ENCODE measurements at places on chromosomes 1 and 21. TPM values are rescaled to one million over a fixed set of nuclear protein-coding genes. Genes with fewer than 3 reads are reported as not detected.

DNA sequence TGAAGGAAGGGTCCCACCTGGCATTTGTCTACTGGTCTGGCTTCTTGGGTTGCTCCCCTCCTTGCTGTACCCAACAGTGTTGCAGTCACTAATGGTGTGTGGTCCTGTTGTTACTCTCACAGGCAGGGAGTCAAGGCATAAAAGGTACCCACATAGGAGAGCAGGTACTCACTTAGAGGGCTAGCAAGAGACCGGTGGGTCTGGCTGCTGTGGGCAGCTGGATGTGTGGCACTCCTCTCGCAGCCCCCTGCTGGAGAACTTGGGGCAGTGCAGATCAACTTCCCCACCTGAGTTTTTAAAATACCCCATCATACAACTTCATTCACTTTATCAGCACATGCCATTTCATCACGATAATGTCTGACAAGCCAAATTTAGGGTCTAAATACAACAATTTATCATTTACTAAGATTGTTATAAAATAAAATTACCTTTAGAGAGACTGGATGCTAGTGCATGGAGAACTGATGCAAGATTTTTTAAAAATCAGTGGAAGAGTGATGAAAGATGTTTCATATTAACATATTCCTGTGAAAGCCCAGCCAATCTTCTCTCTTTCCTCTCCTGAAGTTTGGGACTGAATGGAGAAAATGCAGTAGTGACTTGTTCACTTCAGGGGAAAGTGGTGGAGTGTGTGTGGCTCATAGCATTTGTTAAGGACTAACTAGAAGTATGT is 42.8 kb downstream of the ACP6 start:
- peaks cover 30% of the 10 kb centered on the region for H3K4me1 ChIP-seq
- peak; percentile 37 for DNase-seq
- no peaks in the 10 kb centered on the region for H3K27me3 ChIP-seq
- H3K27ac ChIP-seq: no peak overlapping the region
- no peak overlapping the region for H3K4me3 ChIP-seq

GRCh38 chr1:216390956-216391355 is 32.3 kb downstream of the USH2A start:
- no peak overlapping the region for H3K4me3 ChIP-seq
- no peaks in the 10 kb centered on the region for H3K36me3 ChIP-seq
- H3K27me3 ChIP-seq: no peaks in the 10 kb centered on the region
- H3K27ac ChIP-seq: no peak overlapping the region

DNA sequence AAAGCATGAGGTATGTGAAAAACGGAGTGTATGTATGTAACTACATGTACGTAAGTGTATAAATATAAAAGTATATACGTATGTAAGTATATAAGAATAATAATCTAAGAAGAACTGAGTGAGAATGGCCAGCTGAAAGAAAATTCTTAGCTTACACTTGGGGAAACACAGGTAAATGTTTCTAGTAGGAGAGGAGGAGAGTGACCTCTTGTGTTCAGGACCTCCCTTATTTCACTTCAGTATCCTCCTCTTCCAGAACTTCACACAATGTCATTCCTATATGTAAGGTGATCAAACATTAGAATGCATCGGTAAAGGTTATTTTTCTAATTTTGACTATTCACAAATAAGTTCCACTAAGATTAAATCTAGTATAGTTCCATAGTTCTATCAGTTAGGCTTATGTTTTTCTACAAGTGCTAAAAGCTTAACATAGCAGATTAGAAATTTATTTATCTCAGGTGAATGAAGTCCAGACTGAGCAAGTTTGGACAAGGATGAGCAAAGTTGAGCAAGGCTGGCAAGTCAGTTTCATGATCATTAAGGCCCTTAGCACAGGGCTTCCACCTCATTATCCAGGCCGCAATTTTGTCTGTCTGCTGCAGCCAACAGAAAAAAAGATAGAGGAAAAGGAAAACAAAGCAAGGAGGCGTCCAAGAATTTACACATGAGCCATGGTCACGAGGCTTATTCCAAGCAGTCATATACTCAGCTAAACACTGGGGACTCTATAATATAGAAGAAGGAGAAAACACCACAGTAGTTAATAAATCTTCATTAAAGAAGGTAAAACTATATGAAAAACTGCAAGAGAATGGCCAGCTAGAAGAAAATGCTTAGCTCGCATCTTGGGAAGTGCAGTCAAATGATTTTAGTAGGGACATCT is 7.1 kb upstream of the MROH9 start:
- H3K27ac ChIP-seq: no peak overlapping the region
- H3K27me3 ChIP-seq: no peaks in the 10 kb centered on the region
- no peak for DNase-seq
- H3K4me1 ChIP-seq: no peaks in the 10 kb centered on the region
- H3K4me3 ChIP-seq: no peak overlapping the region
- no peaks in the 10 kb centered on the region for H3K36me3 ChIP-seq

- peaks cover 31% of the 10 kb centered on the region for H3K27me3 ChIP-seq
- H3K4me3 ChIP-seq: no peak overlapping the region
- H3K4me1 ChIP-seq: peaks cover 5% of the 10 kb centered on the region
- H3K36me3 ChIP-seq: no peaks in the 10 kb centered on the region
- H3K27ac ChIP-seq: no peak overlapping the region
Measured at GRCh38 chr1:224535641-224536040, 80.5 kb upstream of the CNIH3 start.

DNA sequence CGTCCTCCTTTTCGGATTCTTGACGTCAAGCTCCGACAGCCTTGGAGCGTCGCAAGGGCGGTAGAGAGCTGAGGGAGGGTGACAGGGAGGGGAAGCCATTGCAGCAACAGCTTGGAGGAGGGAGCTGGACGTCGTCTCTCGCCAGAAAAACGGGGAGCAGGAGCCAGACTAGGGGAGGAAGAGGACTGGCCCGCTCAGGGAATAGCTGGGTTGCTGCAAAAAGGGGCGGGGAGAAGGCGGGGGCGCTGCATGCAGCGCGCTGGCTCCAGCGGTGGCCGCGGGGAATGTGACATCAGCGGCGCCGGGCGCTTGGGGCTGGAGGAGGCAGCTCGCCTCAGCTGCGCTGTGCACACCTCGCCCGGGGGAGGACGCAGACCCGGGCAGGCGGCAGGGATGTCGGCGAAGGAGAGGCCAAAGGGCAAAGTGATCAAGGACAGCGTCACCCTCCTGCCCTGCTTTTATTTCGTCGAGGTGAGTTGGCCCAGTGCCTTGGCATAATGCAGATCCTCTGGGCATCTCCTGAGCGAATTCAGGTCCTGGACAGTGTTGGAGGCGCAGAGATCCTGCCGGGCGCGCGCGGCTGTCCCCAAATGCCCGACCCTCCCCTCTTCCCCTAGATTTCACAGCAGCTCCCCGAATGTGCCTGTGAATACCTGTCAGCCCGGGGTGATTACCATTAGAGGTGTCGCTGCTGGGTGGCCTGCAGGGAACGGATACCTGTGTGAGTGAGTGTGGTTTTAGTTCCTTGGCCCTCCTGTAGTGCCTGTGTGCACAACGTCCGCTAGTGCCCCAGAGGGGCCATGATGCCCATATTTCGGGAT is at the start of gene PLPPR4:
PLPPR4 (plus strand) TSS at position 292 of the 821 bp plus-strand sequence; CDS start at position 394, 102 bp downstream.
- no peaks in the 10 kb centered on the region for H3K36me3 ChIP-seq
- H3K4me1 ChIP-seq: no peaks in the 10 kb centered on the region
- H3K4me3 ChIP-seq: no peak within 1 kb of the TSS
- peaks cover 32% of the 10 kb centered on the region for H3K27me3 ChIP-seq

GRCh38 chr1:228836427-228836826 is 101.1 kb downstream of the RHOU start:
- DNase-seq: no peak
- H3K4me1 ChIP-seq: peaks cover 3% of the 10 kb centered on the region
- no peak overlapping the region for H3K4me3 ChIP-seq
- peaks cover 32% of the 10 kb centered on the region for H3K27me3 ChIP-seq
- no peaks in the 10 kb centered on the region for H3K36me3 ChIP-seq
- no peak overlapping the region for H3K27ac ChIP-seq

- H3K36me3 ChIP-seq: peaks cover 26% of the 10 kb centered on the region
- no peak overlapping the region for H3K27ac ChIP-seq
- H3K4me3 ChIP-seq: no peak overlapping the region
- peaks cover 4% of the 10 kb centered on the region for H3K4me1 ChIP-seq
Measured at GRCh38 chr1:21121764-21122471, 54.8 kb downstream of the EIF4G3 start.

Gene GUCA2A
- not detected for total RNA-seq

Gene LMX1A
- not detected for total RNA-seq

Gene MARK1
- total RNA-seq: not detected

All from activated T-helper 2 cell treated with anti-CD3 and anti-CD28 coated beads, Interferon-gamma antibody, Interleukin-2, Interleukin-4, amounts not matched to agents 10 μg/mL and 5 μg/mL and 100 μg/mL, durations not matched to agents 14 hours and 24 hours and 36 hours (primary cell).